Activated CD4-positive, alpha-beta memory T cell treated with anti-CD3 and anti-CD28 coated beads, Interleukin-2, amount 10 ng/mL, durations not matched to agents 7 days and 5 days (primary cell): ENCODE measurements at places on chromosomes 6 and 20. TPM values are rescaled to one million over a fixed set of nuclear protein-coding genes. Genes with fewer than 3 reads are reported as not detected.

DNA sequence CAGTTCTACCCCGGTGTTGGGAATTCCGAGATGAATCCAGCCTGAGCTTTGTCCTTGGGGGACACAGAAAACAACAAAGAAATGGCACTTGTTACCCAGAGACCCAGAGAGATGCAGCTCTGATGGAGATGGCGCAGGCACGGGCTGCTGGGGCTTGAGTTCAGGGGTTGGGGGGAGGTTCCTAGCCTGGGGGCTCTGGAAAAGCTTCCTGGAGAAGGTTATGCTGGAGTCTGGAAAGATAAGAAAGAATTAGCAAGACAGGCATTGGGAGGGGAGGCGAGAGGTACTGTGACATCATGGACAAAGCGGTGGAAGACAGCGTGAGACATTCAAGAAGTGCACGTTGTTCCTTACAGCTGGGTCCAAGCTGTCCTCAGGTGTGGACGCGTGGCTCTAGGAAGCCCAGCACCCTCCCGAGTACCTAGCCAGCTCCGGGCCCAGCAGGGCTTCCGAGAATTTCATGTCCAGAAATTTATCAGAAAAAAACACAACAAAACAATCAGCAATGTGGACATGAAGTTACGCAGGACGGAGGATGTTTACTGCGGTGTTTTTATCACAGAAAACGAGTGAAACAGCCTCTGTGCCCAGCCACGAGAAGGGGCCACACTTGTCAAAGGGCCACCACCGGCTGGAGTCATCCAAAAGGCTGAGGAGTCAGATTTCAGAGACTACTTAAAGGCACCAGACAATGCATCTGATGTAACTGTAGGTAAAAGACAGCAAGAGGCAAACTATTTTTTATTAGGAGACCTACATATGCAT lies 39.5 kb downstream of the C20orf203 start:
- no peak overlapping the region for H3K27ac ChIP-seq
- H3K36me3 ChIP-seq, result no peaks in the 10 kb centered on the region
- H3K27me3 ChIP-seq, result no peaks in the 10 kb centered on the region
- H3K4me3 ChIP-seq, result no peak overlapping the region
- no peak for DNase-seq

- H3K27me3 ChIP-seq, result peaks cover 2% of the 10 kb centered on the region
- H3K4me1 ChIP-seq, result peaks cover 39% of the 10 kb centered on the region
- H3K4me3 ChIP-seq, result peak overlapping the region; percentile 21
- peaks cover 11% of the 10 kb centered on the region for H3K36me3 ChIP-seq
- peak overlapping the region; percentile 83 for H3K27ac ChIP-seq
Measured at GRCh38 chr6:149271348-149272340, 45.9 kb upstream of the TAB2 start.

DNA sequence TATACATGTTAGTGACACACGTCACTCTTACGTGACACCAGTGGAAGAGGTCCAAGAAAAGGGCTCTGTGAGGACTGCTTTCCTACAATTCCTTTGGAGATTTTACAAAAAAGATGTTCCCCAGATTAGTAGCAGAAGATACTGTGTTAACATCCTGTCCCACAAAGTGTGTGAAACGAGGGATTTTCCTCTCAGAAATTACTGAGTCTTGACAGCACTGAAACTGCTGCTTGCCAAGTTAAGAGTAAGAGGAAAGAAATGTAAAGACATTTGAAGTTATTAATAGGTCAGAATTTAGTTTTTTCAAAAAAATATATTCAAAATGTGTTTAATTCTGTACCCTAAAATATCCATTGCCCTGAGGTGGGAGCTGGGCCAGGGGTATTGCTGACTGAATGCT lies 58.8 kb upstream of the MAP7 start:
- peaks cover 41% of the 10 kb centered on the region for H3K36me3 ChIP-seq
- no peak overlapping the region for H3K4me3 ChIP-seq
- H3K4me1 ChIP-seq, result peaks cover 30% of the 10 kb centered on the region
- DNase-seq, result no peak

OPN5 gene
- not detected for total RNA-seq

DNA sequence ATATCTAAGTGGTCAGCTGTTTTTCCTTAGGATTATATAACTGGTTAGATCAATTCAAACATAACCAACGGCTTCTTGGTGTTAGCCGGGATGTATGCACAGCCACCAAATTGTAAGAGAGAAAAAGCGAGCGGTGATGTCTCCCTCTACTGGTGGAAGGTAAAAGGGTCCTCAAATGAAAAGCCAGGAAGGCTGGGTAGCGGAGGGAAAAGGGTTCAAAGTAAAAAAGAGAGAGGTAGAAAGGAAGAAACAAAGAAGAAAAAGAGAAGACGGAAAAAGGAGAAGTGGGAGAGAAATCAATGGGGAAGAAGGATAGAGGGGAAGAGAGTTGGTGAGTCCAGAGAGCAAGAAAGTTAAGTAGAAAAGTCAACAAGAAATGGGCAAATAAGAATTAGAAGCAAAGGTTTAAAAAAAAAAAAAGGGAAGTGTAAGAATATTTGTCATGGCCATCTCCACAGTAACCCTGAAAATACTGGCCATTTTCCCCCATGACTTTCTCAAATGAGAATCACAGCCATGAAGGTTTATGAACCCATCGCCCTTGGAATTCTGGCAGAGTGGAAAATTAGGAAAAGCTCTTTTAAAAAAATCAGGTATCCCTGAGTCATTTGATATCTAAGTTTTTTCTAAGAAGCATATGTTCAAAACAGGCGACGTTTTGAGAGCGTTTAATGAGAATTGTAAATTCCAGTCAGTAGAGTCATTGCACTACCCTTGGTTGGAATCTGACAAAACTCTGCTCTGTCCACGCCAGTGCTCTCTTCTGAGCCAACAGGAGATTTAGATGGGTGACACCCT lies 155.6 kb upstream of the SNX9 start:
- no peak overlapping the region for H3K4me3 ChIP-seq
- no peaks in the 10 kb centered on the region for H3K36me3 ChIP-seq
- peak; percentile 60 for DNase-seq
- no peak overlapping the region for H3K27ac ChIP-seq

- no peaks in the 10 kb centered on the region for H3K27me3 ChIP-seq
- H3K36me3 ChIP-seq, result no peaks in the 10 kb centered on the region
- no peak overlapping the region for H3K4me3 ChIP-seq
- no peak for DNase-seq
- H3K27ac ChIP-seq, result no peak overlapping the region
Measured at GRCh38 chr6:50962213-50962759, 143.6 kb downstream of the TFAP2B start.
